Thymus (tissue), 14 donors: ENCODE measurements at places on chromosomes 7 and 10. TPM values are rescaled to one million over a fixed set of nuclear protein-coding genes. Genes with fewer than 3 reads are reported as not detected.

Gene PAOX
- 2.9 TPM for total RNA-seq

Gene MYH16
- 0.05 TPM for total RNA-seq

DNA sequence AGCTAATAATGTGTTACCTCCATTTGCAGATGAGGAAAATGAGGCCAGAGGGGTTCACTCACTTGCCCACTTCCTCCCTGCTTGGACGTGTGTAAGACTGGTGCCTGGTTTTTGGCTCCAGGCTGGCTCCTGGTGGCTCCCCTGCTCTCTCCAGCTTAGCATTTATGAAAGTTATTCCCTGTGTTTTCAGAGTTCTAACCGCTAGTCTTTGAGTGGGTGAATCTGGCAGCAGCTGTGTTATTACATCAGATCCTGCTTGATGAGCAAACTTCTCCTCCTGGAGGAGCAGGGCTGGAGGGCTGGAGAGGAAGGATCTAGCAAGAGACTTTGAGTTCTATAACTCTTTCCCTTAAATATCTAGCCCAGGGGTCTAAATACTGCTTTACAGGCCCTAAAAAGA lies 80.9 kb upstream of the AGBL3 start:
- DNase-seq = no peak

- no peak for DNase-seq
These were observed 18.7 kb downstream of the TACR2 start for GRCh38 chr10:69397972-69398371.

- DNase-seq = peak; percentile 33
These were observed at the start of gene FGFBP3 for GRCh38 chr10:91909117-91909677. TSS of gene FGFBP3 (minus strand) at chr10:91909486. CDS start at chr10:91908969, 517 bp downstream.
